Endothelial cell of umbilical vein (primary cell): ENCODE measurements at places on chromosomes 12 and 14. TPM values are rescaled to one million over a fixed set of nuclear protein-coding genes. Genes with fewer than 3 reads are reported as not detected.
A peak's percentile ranks its signal among the peaks of the same experiment; 100 is the strongest.

The PZP gene
- 0.72 and 0.73 TPM in 2 replicates for polyA plus RNA-seq

The MGP gene
- 479 and 538 TPM in 2 replicates for polyA plus RNA-seq

The RERG gene
- not detected in 2 replicates for polyA plus RNA-seq

The DNAH10 gene
- 0.02 and 0.04 TPM in 2 replicates for polyA plus RNA-seq

The OR6C2 gene
- not detected in 2 replicates for polyA plus RNA-seq

The PMCH gene
- 0.19 and 0.22 TPM in 2 replicates for polyA plus RNA-seq

The PGF gene
- polyA plus RNA-seq = 89.0 and 102 TPM in 2 replicates

The KSR2 gene
- 1.7 and 2.1 TPM in 2 replicates for polyA plus RNA-seq

The KLRB1 gene
- not detected in 2 replicates for polyA plus RNA-seq

The SIRT4 gene
- 0.76 and 0.79 TPM in 2 replicates for polyA plus RNA-seq

The GPR68 gene
- polyA plus RNA-seq = 0.36 and 0.75 TPM in 2 replicates

DNA sequence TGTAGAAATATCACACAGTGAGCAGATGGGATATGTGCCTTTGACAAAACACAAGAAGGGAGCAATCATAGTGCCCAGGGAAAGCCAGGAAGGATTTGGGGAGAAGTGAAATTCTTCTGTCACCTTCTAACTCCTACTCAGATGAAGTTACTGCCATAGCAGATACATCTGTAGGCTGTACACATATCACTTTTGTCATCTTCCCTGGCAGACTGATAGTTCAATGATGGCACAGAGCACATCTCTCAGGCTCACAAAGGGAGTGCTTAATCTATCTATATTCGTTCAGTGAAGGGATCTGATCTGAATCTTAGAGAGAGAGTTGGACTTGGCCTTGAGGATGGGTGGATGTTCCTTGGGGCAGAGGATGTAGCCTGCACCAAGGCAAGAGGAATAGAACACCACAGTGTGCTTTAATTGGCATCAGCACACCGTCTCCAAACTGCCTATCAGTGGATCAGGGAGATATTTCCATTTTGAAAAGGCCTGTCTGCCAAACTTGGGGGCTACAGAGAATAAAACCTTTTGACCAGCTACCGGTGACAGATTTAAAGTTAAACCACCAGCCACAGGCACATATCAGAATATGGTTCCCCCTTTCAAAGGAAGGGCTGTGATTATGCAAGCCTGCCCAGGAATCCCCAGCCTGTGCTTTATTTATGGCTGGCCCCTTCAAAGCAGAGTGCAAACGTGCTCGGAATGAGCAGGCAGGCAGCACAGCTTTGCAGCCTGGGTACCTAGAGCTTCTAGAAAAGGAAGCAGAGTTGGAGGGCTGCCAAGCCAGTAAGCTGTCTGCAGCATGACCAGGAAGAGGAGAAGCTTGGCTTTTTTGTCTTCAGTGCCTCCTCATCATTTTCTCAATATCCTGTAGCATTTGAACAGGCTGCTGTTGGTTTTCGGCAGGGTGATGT lies 165.5 kb upstream of the DYRK2 start:
- DNase-seq = no peak

GRCh38 chr14:104787736-104788135 lies 7.8 kb downstream of the AKT1 start:
- DNase-seq = no peak

GRCh38 chr12:121579190-121579791 lies 1.5 kb downstream of the KDM2B start:
- DNase-seq = no peak

DNA sequence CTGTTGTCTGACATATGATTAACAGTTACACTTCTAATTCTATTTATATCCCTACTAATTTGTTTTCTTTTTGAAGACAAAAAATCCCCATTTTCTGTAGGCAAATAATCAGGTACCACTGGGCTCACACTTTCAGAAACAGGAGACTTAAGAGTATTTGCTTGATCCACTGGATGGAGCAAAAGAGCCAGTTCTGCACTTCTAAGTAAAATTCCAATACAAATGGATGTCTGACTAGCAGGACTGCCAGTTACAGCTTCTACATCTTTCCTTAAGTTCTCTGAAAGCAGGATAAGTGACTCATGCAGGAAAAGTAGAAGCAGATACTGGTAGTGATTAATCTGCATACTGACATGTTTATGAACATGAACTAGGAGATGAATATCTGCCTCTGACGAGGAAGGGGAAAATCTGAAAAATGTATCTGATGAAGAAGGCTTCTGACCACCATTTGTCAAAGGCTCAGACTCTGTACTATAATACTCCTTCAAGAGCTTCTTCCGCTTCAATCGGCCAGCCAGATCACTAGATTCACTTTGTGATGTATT lies 73.8 kb upstream of the ANKS1B start:
- DNase-seq = peak; percentile 94

DNA sequence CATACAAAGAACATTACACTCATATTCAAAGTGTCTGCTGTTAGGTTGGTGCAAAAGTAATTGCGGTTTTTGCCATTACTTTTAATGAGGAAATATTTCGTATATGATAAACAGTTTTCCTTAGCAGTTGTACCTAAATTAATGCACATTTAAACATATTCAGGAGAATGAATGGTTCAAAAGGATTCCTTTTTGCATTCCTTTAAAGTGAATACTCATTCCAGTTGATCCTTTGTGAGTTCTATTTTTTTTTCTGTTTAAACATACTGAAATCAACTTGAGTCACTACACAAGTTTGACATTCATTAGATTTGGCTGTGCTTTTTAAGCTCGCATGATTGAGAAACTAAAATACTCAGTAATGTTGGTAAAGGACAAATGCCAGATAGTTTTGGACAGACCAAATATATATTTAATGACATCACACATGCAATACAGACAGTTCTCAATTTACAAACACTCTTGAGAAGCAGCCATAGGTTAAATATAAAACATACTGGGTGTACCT lies 13.8 kb upstream of the SLC38A2 start:
- peak; percentile 77 for DNase-seq

DNA sequence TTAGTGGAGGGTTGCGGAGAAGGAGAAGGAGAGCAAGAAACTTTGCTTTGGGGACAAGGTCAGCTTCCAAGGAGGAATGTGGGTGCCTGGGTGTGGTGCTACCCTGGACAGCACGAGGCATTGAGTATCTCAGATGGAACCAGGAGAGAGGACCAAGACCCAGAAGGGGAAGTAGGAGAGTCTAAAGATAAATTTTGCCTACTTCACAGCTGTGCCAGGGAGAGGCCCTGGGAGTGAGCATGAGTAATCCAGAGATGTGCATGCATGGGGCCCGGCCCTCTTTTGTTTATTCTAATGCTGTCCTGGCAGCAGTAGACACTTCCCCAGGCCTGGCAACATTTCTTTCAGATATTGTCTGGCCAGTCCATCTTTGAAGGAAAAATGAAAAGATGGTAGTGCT lies 49.5 kb upstream of the GNPNAT1 start:
- no peak for DNase-seq

- no peak for DNase-seq
These were observed 44.5 kb upstream of the PRPF39 start for GRCh38 chr14:45039390-45039789.

- DNase-seq = no peak
These were observed 4.7 kb downstream of the FAM161B start for GRCh38 chr14:73945159-73945670.

- DNase-seq = no peak
These were observed 216.7 kb downstream of the MED13L start for GRCh38 chr12:116060764-116061163.

GRCh38 chr12:107033758-107034739 lies 47.1 kb upstream of the MTERF2 start:
- DNase-seq = no peak

- DNase-seq = no peak
These were observed 100.7 kb downstream of the ZFC3H1 start for GRCh38 chr12:71562676-71563595.

DNA sequence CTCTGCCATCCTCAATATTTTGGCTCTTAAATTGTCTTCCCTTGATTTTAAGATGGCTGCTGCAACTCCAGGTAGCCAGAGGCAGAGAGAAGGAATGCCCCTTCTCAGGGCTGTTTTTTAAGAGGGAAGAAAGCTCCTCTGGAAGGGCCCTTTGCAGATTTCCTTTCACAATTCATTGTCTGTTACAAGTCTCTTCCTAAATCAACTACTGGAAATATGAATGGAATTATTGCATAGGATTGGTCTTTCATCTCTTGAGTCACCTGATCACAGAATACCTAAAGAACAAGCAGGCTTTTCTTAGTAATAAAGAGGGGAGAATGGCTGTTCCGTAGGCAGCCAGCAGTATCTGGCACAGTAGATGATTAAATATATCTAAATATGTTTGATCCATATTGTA lies 118.5 kb downstream of the ANO6 start:
- DNase-seq = no peak

DNA sequence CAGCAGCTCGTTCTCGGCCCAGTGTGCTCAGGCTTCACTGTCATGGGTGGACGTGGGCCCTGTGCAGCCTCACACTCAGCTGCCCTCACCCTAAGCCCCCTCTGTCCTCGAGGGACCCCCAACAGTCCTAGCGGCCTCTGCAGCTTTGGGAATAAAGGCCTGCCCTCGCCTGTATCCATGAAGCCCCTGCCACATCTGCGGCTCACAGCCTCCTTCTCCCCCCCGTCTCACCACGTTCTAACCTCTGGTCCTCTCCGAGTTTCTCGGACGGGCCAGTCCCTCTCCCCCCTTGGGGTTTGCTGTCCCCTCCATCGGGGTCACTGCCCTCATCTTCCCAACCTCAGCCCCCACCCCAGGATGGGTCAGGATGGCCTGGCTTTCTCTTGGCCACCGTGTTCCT lies 30.2 kb upstream of the GALNT9 start:
- DNase-seq = no peak

DNA sequence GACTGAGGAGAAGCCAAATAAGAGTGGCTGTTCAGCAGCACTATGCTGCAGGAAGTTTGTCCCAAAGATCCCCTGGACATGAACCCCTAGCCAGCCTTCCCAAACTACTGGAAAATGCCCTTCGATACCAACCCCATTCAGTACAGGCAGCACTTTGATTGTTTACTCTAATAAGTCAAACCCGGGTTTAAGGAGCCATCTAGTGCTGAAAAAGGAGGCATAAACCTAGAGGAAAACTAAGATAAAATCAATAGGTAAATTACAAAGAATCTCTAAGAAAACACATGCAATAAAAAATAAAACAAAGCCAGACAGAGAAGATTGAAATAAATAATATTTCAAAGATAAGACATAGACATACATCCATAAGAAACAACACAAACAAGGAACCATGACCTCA lies 771.6 kb downstream of the RPS29 start:
- no peak for DNase-seq

- DNase-seq = no peak
These were observed 87.7 kb upstream of the COCH start for GRCh38 chr14:30786701-30787100.

- no peak for DNase-seq
These were observed 114.8 kb downstream of the ESRRB start for GRCh38 chr14:76490735-76491134.

DNA sequence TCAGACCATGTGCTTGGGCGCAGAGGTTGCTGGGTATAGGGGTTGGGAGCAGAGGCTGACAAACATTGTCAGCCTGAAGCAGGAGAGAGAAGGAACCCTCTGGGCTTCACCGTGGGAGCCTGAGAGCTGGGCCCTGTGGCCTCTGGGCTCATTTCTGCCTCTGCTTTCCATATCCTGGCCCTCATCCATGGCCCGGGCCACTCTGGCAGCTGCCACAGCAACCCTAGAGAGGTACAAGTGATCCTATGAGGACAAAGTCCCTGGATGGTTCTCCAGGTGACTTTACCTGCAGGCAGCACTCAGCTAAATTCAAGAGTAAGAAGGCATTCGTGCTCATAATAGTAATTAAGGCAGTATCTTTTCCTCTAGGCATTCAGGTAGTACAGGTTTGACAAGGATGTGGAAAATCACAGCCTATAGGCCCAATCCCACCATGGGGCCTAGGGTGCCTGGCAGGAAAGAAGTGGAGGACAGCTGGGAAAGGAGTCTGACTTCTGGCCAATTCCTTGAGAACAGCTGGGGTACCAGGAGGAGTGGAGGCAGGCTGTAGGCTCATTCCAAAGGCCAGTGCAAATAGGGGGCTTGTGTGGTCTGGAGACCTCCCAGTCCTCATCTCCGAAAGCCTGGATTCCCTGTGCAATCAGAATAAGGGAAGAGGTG lies 3.6 kb upstream of the TTC7B start:
- no peak for DNase-seq
